ENCODE measurements at places on chromosomes 4 and X.

- DNase-seq, result no peak
Observed at GRCh38 chr4:169253113-169253671, 17.6 kb downstream of the SH3RF1 start.

DNA sequence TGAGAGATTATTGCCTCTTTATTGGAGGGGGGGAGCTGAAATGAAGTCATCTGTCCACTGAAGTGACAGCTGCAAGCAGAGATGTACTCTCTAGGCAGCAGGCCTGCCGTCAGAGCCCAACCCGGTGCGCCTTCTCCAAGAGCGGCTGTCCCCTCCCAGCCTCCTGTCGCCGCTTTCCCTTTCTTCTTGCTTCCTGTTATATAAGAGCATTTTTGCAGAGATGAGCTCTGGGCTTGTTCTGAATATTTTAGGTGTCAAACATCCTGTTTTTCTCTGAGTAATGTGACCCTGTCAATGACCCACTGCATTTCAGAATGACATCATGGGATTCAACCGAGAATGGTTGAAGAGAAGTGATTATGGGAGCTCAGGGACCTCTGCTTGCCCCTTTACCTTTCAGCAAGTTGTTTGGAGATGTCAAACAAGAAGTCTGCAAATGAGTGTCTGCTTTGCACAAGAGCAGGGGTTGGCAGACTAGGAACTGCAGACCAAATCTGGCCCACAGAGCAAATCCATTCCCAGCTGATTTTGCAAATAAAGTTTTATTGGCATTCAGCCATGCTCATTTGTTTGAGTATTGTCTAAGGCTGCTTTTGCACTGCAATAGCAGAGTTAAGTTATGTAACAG lies 79.9 kb downstream of the SLC9A6 start:
- DNase-seq, result no peak

GRCh38 chr4:125582302-125582701 lies 267.5 kb downstream of the FAT4 start:
- no peak for DNase-seq

- DNase-seq, result no peak
Observed at GRCh38 chr4:36211084-36211483, 33.2 kb downstream of the ARAP2 start.

DNA sequence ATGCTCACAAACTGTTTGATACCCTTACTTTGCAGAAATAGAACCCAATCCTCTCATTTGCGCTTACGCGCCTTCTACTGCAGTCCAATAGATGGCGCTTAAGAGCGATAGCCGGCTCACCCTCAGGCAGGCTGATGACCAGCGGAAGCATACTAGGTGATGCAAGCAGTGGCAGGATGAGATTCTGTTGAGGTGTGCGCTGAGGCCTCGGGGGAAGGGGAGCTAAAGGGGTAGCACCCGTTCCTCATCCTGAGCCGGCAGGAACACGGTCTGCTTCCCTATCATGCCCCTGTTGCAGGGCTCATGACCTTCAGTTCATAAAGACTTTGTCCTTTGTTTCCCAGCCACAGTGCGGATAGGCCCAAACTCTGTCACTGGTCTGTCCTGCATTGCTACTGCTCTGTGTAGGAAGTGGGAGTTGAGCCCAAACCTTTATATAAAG lies 628.9 kb downstream of the TLL1 start:
- no peak for DNase-seq

GRCh38 chr4:185520119-185520518 lies 15.2 kb downstream of the PDLIM3 start:
- DNase-seq, result no peak

DNA sequence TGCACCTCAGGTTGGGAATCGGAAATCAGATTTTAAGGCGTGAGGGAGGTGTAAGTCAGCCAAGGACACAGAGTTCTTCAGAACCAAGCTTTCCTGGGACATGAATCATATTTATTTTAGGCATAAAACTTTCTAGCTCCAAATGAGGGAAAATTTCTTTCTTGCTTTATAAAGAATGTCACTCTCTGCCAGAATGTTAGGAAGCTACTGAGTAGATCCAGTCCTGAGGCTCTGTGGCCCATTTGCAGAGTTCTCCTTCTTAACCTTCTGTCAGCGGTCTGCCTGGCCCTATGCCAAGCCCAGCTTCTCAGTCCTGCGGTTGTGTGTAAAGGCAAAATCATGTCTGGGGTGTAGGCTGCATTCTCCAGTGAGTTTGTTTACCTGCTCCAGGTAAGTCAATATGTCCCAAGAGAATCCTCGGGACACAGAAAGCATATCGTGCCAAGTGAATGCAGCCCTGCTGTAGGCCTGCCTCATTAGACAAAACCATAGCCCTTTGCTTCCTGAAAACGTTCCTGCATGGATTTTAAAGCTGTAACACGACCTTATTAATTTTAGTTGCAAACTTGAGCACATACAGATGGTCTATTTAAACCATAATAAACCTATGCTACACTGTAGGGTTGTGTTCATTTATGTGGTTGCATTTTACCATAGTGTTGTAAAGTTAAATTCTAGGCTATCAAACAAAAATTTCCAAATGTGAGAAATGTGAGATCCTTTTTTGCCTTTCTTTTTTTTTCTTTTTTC lies 29.2 kb upstream of the CCNI start:
- DNase-seq, result no peak

DNA sequence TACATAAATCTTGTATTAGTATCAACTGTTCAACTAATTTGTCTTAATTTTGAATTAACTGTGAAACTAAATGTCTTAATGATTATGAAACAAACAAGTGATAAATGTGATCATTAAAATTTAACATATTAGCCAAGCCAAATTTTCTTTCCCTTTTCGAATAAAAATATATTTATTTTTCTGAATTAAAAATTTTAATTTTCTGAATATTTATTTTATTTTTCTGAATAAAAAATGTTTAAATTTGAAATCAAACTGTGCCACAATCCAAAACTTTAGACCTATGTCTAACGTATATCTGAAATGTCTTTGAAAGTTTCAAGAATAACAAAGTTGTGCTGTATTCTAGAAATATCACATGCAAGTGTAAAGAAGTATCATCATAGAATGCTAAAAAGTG lies 4.7 kb downstream of the GABRA2 start:
- DNase-seq, result no peak

DNA sequence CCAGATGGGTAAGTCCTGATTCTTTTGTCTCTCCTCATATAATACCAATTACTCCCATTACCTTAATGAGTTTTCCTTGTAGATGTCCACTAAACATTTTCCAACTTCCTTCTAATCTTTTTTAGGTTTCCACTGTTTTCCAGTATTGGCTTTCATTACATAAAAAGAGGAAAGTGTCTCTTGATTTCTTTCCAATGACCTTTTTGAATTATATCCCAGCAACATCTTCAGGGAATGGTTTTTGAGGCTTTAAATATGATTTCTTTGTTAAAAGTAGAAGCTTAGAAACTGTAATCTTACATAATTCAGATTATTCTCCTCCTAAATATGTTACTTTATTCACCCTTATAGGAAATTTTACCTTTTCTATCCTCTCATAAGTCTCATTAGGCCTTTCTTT lies 135.0 kb downstream of the AWAT2 start:
- DNase-seq, result no peak

DNA sequence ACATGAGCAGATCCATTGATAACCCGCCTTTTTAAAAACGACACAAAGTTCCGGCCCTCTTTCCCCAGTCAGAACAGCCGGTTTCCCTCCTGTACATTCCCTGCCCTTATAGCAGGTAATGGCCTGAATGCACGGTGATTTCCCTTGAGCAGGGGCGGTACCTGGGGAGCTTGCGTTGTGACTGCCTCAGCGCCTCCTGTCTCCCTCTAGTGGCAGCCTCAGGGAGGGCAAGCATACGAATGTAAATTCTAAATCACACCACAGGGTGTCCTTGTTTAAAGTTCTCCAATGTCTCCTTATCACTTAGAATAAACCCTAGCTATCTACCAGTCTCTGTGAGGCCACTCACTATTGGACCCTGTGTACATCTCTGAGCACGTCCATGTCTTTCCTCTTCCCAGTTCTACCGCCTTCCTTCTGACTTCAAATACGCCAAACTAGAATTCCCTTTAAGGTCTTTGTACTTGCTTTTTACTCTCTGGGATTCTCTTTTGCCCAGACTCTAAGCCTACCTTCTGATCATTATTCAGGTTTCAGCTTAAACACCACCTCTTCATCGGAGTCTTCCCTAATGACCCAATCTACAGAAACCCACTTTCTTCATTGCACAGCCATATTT lies 18.4 kb upstream of the LDB2 start:
- DNase-seq, result no peak

DNA sequence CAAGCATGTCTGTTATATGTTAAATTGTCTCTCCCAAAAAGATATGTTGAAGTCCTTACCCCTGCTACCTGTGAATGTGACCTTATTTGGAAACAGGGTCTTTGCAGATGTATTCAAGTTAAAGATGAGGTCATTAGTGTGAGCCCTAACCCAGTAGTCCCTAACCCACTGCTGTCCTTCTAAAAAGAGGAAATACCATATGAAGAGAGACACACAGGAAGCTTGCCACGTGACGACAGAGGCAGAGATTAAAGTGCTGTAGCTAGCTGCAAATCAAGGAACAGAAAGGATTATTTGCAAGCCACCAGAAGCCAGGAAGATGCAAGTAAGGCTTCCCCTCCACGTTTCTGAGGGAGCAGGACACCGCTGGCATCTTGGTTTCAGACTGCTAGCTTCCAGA lies 150.1 kb downstream of the HNRNPD start:
- DNase-seq, result no peak

- DNase-seq, result no peak
Observed at GRCh38 chrX:155094468-155095061, 23.3 kb downstream of the BRCC3 start.

GRCh38 chr4:151402145-151402865 lies 6.7 kb upstream of the FHIP1A start:
- no peak for DNase-seq

- no peak for DNase-seq
Observed at GRCh38 chr4:95095348-95095974, 337.7 kb downstream of the BMPR1B start.

- no peak for DNase-seq
Observed at GRCh38 chrX:70444326-70444945, at the start of gene DLG3. Gene DLG3 (plus strand): TSS chrX:70444835. CDS start chrX:70445202, 367 bp downstream.

GRCh38 chrX:153878969-153879653 lies 6.9 kb downstream of the L1CAM start:
- DNase-seq, result no peak

GRCh38 chrX:136931661-136932060 lies 51.1 kb upstream of the RBMX start:
- DNase-seq, result no peak

GRCh38 chrX:17501746-17502145 lies 126.7 kb downstream of the NHS start:
- DNase-seq, result no peak

GRCh38 chr4:81137894-81138293 lies 77.1 kb downstream of the PRKG2 start:
- DNase-seq, result no peak

GRCh38 chr4:168317621-168318020 lies 931 bp downstream of the DDX60 start:
- DNase-seq, result no peak

GRCh38 chrX:63835361-63835760 lies 50.3 kb upstream of the ARHGEF9 start:
- DNase-seq, result no peak

DNA sequence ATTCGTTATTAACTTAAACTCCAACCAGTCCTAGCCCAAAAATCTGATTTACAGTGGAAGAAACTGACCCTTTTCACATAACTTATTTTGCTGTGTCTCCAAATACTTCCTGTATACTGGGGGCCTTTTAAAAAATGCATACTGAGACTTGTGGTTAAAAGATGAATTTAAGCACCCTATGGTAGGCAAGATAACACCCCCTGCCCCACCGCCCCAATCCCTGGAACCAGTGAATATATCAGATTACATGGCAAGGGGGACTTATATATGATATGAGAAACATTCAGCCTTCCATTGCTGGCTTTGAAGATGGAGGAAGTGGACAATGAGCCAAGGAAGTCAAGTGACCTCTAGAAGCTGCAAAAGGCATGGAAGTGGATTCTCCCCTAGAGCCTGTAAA lies 3.1 kb upstream of the CLCN3 start:
- DNase-seq, result no peak

GRCh38 chr4:184007891-184008290 lies 102.8 kb downstream of the STOX2 start:
- no peak for DNase-seq

GRCh38 chr4:12123707-12124106 lies 695.0 kb upstream of the HS3ST1 start:
- DNase-seq, result no peak

DNA sequence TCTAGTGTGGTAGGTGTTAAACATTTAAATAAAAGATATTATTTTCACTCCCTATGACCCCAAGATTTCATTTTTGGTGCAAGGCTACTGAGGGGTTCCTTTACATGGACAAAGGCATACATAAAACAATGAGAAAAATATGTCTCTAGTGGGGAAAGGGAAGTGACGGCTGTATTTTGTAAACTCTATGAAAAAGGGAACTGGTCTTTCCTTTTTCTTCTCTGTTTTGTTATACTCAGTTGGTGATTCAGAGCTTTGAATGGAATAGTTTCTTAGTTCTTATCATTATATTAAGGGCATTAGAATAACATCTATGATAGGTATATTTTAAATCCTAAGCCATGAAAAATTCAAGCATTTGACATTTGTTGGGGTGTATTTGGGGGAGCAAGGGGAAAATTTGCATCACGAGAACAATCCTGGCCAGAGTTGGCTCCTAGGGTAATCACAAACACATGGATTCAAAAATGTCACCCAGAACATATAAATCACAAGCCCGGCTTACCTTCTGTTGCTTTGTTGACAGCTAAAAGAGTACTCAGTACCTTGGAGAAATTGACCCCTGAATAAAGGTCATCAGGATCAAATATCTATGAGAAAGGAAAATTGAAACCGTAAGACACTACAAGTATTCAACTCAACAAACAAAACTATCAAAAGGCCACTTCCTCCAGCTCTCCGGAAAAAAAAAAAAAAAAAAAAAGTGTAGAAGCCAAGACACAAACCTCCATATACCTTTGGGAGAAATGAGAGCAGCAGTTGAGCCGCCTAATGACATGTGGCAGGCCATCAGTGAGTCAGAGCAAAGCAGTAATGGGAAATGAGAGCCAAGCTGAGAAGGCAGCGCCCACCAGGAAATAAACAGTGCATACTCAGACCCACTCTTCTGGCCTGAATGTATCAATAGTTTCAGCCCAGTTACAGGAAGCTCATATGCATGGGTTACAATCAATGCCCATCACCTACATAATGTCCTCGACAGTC lies 33.4 kb downstream of the ARHGEF6 start:
- no peak for DNase-seq

DNA sequence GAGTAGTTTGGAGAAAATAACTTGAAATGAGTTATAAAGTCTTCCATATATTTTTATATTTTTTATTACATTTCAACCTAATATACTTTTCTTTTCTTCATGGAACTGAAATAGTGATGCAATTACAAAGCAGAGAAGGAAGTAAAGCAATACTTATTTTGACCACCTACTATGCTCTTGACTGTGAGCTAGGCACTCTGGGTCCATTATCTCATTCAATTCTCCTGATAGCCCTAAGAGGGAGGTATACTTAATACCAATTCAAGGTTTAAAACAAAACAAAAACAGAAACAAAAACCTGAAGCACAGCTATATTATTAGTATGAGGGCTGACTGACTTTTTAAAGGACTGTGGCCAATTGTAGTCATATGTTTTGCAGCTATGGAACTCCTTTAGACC lies 193.5 kb downstream of the MAD2L1 start:
- DNase-seq, result no peak
